ENCODE measurements at places on chromosomes 4 and X.
A peak's percentile ranks its signal among the peaks of the same experiment; 100 is the strongest.

DNA sequence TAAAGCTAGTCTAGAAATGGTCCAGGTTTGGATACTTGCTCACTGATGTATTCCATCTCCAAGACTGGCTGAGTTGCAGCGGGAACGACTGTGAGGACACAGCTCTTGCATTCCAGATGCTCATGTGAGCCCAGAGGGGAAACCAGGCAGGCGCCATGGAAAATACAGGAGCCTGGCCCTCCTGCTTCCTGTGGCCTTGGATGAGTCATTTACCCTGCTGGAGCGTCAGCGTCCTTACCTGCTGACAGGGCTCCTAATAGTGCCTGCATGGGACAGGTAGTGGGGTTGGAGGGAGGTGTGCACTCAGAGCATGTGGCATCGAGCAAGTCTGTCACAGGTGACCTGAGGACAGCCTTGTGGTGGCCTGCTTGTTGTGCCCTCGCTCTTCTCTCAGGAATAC, 69.4 kb downstream of the NSG1 start:
- no peak for DNase-seq

DNA sequence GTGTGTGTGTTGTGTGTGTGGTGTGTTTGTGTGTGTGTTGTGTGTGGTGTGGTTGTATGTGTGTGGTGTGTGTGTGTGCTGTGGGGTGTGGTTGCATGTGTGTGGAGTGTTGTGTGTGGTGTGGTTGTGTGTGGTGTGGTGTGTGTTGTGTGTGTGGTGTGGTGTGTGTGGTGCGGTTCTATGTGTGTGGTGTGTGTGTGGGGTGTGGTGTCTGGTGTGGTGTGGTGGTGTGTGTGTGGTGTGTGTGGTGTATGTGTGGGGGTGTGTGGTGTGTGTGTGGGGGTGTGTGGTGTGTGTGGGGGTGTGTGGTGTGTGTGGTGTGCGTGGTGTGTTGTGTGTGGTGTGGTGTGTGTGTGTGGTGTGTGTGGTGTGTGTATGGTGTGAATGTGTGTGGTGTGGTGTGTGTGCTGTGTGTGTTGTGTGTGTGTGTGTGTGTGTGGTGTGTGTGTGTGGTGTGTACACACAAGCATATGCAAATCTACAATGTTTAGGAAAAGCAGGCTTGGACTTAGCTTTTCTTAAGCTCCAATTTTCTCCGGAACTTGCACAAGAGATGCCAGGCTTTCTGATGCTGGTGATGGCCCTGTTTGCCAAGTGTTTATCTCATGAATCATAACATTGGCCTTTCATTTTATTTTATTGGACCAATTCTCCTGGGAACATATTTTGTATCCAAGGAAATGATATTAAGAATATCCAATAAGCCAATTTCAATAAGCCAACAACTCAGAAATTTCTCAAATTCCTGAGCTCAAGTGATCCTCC, 148.7 kb downstream of the SPATA18 start:
- no peak for DNase-seq

- DNase-seq = no peak
Measured at GRCh38 chr4:38004887-38005286, 44.7 kb downstream of the PTTG2 start.

GRCh38 chr4:5824635-5825034, 68.3 kb downstream of the CRMP1 start:
- no peak for DNase-seq

DNA sequence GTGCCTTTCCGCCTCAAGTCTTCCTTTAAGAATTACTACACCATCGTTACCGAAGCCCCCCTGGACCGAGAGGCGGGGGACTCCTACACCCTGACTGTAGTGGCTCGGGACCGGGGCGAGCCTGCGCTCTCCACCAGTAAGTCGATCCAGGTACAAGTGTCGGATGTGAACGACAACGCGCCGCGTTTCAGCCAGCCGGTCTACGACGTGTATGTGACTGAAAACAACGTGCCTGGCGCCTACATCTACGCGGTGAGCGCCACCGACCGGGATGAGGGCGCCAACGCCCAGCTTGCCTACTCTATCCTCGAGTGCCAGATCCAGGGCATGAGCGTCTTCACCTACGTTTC, 2.2 kb downstream of the PCDH10 start:
- no peak for DNase-seq

GRCh38 chr4:24210332-24210902, 320.6 kb upstream of the PPARGC1A start:
- DNase-seq = no peak

DNA sequence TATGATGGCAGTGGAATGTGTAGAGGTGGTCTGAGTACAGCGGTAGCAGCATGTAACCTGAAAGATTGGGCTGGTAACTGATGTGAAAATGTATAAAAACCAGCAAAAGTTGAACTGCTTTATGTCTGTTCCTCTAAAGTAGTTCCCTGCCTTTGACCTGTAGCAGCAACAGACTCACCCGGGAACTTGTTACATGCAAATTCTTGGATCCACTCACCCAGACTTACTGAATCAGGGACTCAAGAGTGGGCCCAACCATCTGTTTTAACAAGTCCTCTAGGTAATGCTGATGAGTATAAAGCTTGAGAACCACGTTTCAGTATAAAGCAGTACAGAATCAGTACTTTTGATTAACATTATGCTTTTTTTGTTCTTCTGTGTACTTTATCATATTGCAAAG, 84.7 kb downstream of the RAP1GDS1 start:
- DNase-seq = no peak

DNA sequence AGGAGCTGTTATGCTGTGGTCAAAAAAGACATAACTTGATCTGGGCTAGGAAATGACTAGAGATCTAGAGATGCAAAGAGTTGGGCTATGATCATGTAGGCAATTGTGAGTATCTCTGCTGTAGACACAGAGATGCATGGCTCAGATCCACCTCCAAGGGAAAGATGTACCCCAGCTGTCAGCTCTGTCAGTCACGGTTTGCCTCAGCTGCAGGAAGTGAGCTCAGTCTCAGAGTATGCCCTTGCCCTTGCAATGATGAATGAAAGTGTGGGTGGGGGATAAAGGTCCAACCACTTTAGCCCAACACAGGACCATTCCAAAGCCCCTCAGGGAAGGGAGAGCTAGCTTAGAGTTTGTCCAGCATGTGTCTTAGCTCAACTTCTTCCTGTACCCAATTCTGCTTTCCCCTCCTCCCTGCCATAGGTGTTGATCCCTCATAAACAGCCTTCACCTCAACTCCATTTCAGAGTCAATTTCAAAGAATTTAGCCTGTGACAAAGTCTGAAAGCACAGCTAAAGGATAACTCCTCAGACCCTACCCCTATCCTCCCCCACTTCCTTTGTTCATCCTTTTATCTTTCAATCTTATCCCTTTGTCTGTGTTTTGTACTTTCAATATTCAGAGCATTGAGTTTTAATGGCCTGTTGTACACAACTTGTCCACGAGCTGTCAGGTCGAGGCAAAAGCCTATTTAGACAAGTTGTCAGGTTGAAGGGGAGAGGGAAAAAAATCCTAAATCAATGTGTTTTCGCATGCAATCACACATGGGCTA, 90.6 kb downstream of the MID1IP1 start:
- DNase-seq = no peak

DNA sequence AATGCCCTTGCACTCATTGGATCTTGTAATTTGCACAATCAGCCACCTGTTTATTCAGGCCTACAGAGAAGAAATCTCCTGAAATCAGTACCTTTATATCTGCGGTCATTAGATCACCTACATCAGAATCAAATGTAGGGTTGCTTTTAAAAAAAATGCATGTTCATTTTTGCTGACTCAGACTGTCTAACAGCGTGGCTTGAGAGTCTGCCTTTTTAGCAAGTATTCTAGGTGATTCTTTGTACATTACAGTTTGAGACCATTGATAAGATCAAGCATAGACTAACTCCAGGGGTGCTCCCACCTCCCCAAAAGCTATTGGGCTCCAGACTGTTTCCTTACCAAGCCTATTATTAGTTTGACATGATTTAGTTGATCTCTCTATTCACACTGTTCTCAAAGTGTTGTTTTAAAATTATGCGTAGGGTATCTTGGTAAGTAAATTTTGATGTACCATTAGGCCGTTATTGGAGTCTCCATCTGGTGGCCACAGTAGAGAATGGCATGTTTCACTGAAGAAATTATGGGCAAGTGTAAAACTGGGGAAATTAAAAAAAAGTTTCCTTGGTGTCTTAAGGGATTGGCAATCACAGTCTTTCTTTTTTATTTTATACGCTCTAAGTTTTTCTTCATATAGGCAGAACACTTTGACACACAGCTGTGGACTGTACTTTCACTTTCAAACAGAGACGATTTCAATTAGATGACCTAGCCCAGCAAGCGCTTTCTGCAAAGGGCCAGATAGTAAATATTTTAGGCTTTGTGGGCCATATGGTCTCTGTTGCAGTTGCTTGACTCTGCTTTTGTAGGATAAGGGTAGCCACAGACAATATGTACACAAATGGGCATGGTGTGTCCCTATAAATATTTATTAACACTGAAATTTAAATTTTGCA, 33.7 kb upstream of the MSL3 start:
- DNase-seq = peak; percentile 35

DNA sequence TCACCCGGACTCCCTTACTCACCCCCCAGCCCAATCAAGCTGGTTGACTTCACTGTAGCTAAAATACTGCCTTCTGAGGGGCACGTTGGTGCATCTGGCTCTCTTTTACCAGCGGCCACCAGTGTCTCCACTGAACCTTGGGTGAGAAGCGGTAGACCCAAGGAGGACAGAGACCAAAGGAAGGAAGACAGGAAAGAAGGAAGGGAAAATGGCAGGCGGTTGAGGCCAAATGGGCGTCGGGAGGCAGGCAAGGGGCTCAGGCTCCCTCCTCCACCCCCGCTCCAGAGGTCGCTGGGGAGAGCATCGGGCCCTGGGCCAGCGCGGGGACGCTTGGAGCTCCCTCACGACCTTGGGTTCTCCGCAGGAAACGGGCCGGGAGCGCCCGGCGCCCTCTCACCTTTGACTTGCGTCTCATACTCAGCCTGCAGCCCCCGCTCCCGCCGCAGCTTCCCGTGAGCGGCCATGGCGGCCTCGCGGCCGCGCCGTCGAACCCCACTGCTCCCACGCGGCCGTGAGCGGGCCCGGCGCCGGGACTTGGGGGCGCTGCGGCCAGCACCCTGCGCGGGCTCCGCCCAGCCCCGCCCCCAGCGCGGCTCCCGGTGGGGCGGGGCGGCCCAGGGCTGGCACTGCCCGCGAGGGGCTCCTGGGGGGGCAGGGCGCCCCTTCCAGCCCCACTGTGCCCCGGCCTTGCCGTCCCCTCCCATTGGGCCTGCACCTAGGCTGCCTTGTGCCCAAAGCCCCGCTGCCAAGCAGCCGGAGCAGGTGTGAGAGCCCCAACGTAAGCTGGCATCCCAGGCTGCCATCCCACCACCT, at the start of gene ARHGAP4:
Gene ARHGAP4, minus strand, starts transcription at position 526 of the 813 bp plus-strand sequence. Its CDS starts 62 bp downstream, at position 464.
- DNase-seq = no peak

- DNase-seq = peak; percentile 87
Measured at GRCh38 chr4:38675146-38676121, 11.4 kb downstream of the KLF3 start.

GRCh38 chrX:40780951-40781350, 45.6 kb upstream of the MED14 start:
- no peak for DNase-seq

- DNase-seq = peak; percentile 47
Measured at GRCh38 chrX:120365320-120365719, 3.4 kb downstream of the ATP1B4 start.

DNA sequence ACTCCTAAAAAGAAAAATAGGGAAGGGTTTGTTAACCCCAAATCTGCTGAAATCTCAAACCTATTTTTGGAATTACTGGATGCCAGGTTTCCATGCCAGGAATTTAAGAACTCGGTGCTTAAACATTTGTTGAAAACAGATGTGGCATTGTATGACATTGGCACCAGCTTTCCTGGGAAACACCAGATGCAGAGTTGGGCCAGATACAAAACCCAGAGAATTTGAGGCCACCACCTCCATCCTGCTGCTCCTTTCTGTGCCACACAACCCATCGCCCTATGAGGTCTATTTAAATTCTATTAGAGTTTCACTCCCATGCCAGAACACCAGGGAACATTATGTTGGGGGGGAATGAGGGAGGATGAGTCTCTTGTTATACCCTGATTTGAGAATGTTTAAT, 71.7 kb downstream of the ARAP2 start:
- no peak for DNase-seq

- no peak for DNase-seq
Measured at GRCh38 chrX:41480508-41481260, 33.5 kb downstream of the NYX start.

GRCh38 chr4:174119830-174120229, 163.6 kb downstream of the FBXO8 start:
- no peak for DNase-seq

DNA sequence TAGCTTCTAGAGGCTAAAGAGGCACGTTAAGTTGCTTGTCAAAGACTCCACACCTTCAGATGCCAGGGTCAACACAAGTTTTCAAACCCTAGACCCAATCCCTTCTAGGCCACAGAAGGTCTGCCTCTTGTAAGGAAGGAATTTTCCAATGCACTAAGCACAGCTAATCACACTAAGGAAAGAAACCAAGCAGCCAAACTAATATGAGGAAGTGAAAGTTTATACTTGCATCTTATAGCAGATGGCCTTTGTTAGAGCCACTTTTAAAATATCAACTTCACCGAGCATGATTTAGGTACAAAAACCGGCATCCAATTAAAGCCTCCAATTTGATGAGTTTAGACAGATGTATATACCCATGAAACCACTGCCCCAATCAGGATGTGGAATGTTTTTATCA, 9.9 kb downstream of the FHL1 start:
- DNase-seq = no peak

DNA sequence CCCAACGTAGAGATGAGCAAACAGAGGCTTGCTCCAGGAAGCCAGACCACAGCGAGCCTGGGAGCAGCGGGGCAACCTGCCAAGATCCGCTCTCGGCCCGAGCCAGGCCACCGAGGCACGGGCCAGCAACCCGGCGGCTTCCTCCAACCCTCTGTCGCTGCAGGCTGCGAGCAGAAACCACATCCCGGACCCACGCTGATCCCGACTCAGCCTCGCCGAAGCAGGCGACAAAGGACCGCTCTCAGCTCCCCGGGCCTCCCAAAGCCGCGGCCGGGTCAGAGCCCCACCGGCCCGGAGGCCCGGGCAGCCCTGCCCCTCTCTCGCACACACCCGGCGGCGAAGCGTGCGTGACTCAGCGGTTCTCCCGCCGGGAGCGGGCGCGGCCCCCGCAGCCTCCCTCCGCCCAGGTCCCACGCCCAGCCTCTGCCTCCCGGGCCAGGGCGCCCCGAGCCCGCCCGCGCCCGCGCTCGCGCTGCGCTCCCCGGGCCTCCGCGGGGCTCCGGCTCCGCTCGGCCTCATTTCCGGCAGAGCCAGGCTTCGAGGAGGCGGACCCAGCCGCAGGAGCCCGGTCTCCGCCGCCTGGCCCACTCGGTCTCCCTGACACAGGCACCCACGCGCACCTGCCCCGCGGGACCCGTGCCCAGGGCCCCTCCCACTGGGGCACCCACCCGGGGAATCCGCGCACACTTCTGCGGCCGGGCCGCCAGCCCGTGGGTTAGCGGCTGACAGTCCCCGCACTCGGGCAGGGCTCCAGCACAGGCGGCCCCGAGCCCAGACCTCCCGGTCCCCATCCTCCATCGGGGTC, 1.7 kb downstream of the PPP2R2C start:
- no peak for DNase-seq
